ENCODE measurements at places on chromosomes 12 and 14.

- no peak for DNase-seq
Measured at GRCh38 chr12:67649261-67649569, 670 bp downstream of the DYRK2 start.

- no peak for DNase-seq
Measured at GRCh38 chr14:68679301-68679700, 113.6 kb downstream of the ZFP36L1 start.

DNA sequence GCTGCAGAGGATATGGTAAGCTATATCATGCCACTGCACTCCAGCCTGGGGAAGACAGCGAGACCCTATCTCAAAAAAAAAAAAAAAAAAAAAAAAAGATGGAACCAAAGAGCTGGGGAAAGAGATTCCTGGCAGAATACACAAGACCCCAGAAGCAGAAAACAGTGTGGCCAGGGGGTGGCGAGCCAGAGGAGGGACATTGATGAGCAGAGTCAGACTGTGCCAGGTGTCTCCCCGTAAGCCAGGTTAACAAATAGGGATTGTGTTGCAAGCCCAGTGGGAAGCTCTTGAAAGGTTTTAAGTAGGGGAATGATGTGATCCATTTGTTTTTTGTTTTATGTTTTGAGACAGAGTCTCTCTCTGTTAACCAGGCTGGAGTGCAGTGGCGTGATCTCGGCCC is 56.1 kb downstream of the FIGNL2 start:
- DNase-seq: no peak

- no peak for DNase-seq
Measured at GRCh38 chr12:39441189-39441962, 1.5 kb downstream of the KIF21A start.

GRCh38 chr14:71166180-71166837 is 259.1 kb downstream of the PCNX1 start:
- no peak for DNase-seq

- DNase-seq: no peak
Measured at GRCh38 chr14:61705017-61705416, 9.7 kb downstream of the HIF1A start.

DNA sequence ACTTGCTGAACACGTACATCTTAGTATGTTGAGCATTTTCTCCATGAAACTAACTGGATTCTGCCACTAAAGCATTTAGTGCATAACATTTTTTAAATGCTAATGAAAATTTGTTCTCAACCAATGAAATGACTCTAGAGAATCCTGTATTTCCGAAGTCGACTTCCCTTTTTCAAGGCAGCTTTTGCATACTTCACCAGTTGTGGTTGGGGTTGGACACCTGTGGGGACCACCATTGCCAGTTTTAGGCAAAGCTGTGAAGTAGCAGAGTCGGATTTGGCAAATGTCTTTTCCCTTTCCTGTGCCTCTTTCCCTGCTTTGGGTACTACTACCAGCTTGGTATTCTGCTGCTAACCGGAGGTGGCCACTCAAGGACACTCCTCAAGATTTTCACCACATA is 349.2 kb downstream of the BCAT1 start:
- DNase-seq: no peak

DNA sequence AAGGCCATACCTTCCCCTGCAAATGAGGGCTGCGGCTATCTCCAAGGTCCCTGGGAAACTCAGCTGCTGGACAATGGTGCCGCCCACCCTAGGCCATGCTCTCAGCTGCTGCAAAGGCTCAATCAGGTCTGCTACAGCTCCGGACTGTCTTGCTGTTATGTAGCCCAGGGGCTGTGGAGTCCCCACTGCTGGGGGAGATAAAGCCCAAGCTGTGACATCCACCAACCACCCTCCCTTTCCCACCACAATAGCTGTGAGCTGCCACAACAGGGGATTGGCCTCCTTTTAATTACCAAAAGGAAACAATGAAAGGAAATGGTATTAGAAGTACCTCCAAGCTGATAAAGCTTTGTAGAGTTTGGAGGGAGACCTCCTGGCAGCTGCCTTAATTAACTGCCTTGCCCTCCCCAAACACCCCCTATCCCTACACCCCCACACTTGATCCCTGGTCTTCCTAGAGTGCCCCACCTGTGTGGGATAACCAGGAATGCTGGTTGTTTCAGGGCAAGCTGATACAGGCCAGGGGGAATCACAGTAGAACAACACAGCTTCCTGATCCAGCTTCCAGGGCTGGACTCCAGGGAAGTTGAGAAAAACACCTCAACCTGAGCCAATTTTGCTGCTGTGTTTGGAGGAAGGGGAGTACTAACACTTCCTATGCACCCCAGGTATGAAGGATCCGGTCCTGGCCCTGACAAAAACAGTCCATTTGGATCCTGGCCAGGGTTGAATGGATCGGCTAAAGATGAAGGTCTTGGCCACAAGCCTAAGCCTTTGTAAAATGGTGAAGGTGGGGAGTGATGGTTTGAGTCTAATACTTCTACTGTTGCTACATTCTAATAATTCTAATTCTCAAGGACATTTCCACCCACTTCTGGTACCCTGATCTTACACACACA is at the start of gene VWF:
Gene VWF, minus strand, starts transcription at position 260 of the 899 bp plus-strand sequence. CDS start 1,474 bp downstream, outside the sequence.
- no peak for DNase-seq

DNA sequence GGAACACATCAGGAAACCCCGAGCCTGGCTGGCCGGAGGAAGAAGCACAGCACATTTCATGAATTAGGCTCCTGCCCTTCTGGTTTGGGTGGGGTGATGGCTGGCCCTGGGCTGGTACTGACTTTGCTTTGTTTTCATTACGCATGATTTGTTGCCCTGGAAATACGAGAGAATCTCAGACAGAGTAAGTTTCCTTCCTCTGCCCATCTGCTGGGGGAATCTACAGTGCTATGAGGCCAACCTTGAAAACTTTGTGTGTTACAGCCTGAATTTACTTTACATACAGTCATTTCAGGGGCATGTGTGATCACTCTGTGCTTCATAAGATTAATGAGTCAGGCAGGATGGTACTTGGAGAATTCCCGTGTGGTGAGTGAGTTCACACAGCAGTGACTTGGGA is 20.5 kb upstream of the SLC5A8 start:
- DNase-seq: no peak

GRCh38 chr12:75196865-75197264 is 12.8 kb downstream of the KCNC2 start:
- DNase-seq: no peak

GRCh38 chr12:26122061-26122680 is 2.7 kb downstream of the BHLHE41 start:
- DNase-seq: no peak

DNA sequence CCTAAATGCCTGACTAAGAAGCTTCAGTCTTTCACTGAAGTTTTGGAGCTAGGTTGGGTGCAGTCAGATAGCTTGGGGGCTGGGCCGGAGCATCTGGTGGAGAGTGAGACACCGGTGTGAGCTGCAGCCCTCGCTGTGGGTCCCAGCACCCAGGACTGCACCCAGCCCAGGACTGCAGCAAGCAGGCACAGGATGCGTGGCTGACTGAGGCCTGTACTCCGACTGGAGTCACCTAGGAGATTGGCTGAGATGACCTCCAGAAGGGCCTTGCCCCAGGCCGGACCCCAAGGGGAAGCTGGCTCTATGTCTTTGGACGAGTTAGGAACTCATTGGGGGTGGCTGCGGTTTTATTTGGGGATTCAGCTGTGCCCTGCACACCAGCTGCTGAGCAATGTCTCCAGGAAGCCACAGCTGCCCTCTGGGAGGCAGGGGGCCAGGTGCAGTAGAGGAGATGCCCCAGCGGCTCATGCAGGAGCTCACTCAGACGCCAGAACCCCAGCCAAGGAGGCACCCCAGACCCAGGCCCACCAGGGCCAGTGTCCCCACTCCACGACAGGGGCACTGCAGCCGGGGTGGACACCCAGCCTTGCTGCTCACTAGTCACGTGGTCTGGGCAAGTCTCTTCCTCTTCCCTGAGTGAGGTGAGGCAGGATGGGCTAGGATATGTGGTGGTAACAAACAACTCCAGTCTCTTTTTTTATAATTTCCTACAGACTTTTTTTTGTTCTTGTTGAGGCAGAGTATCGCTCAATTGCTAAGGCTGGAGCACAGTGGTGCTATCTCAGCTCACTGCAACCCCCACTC is 31.8 kb upstream of the RCOR1 start:
- no peak for DNase-seq

GRCh38 chr12:124684971-124685688 is 117.7 kb upstream of the NCOR2 start:
- no peak for DNase-seq

DNA sequence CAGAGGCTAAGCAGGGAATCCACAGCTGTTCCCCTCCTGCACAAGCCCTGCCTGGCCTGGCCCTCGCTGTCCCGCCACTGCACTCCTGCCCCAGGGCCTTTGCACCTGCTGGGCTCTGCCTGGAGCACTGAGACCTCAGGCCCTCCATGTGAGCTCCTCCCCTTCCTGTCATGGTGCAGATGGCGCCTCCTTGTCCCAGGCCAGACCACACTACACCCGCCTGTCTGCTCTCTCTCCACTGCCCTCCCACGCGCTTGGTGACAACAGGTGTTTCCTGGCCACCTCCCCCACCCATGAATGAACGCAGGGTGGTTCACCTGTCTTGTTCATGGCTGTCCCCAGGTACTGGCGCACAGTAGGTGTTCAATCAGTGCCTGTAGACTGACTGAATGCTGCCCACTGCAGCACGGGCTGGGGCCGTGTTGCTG is 82.9 kb downstream of the NCOR2 start:
- no peak for DNase-seq

GRCh38 chr12:53983568-53983949 is 1.4 kb upstream of the HOXC10 start:
- DNase-seq: no peak

GRCh38 chr12:53006810-53007309 is 604 bp downstream of the EIF4B start:
- peak; percentile 67 for DNase-seq

DNA sequence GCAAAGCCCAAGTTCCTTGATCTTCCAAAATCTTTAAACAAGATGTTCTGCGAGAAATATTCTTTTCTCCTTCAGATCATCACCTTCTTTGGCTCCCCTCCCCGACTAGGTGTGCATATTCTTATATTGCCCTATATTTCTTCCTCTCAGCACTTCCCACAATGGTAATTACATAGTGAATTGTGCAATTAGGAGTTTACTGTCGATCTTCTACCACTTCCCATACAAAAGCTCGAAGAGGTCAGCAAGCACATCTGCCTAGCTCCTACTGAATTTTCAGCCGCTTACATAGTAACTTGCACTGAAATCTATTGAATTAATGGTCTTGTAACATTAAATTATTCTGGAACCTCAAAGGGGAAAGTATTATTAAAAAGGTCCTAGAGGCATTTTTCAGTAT is 16.7 kb downstream of the OSBPL8 start:
- DNase-seq: no peak

GRCh38 chr14:57482120-57482519 is 11.5 kb downstream of the CCDC198 start:
- no peak for DNase-seq

DNA sequence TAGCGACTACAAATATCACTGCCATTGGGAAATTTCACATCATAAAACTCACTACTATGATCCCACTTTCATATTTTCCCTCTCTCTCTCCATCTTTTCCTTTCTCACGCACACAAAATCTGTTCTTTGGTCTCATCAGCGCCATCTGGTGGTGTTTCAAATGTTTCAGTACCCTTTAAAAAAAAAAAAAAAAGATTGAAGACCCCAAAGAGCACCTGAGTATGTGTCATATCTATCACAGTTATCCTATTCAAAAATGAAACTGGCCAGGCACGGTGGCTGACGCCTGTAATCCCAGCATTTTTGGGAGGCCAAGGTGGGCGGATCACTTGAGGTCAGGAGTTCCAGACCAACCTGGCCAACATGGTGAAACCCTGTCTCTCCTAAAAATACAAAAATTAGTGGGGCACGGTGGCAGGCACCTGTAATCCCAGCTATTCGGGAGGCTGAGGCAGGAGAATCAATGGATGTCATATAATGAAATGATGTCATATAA is 72.4 kb downstream of the TTC9 start:
- peak; percentile 61 for DNase-seq

DNA sequence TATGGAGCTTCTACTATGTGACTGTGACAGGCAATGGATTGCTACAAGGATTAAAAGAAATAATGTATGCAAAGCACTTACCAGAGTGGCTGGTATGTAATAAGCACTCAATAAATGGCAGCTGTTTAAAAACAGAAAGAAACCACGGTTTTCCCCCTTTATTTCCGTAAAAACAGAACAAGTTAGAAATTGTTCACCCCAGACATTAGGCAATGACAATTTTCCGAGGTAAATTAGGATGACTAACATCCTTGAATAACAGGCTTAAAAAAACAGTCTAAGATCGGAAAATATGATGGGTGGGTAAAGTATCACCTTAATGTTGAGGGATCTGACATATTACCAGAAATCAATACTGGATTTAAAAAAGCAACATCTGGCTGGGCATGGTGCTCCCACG is 20.9 kb upstream of the CNIH1 start:
- no peak for DNase-seq

- DNase-seq: no peak
Measured at GRCh38 chr12:90280033-90280432, 571.4 kb upstream of the ATP2B1 start.

- no peak for DNase-seq
Measured at GRCh38 chr12:71134405-71134804, 23.4 kb downstream of the TSPAN8 start.

GRCh38 chr12:49489720-49490119 is 49.1 kb upstream of the KCNH3 start:
- no peak for DNase-seq

DNA sequence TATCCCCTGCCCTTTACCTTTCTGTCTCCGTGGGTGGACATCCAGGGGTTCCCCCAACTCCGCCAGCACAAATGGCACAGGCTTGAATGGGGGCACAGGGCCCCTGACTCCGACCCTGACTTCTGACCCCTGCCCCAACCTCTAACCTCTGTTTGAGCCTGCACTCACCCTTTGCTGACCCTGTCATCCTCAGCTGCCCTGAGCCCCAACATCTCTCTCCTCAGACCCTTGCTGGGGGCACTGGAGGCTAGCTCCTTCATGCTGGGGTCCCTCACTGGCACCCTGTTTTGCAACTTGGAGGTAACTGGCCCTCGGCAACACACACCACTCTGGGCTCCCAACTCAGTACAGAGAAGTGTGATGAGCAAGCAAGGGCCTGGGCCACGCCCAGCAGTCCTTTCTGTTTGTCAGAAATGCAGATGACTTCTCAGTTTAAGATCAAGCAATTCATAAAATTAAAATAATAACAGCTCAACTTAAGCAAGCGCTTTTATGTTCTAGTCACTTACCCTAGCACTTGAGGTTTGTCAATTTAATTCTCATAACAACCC is 2.1 kb downstream of the IFI27 start:
- no peak for DNase-seq

DNA sequence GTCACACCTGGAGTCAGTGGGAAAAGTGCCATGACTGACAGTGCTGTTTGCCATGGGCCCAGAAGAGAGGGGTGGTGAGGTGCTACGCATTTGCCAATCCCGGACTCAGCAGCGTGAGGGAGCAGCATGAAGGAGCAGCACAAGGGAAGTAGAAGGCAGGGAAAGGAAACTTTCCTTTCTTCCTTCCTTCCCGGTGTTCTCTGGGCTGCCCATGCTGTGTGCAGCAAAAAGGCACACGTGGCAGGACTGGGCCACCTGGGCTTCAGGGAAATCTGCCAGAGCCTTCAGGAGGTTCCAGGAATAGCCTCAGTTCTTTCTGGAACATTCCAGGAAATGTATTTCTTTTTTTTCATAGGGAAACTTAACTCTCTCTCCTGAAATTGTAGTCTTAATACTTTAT is 23.0 kb downstream of the TRIM9 start:
- DNase-seq: no peak

- no peak for DNase-seq
Measured at GRCh38 chr12:27906127-27906500, 66.4 kb downstream of the PTHLH start.
